ENCODE measurements at places on chromosomes 12 and 14.

DNA sequence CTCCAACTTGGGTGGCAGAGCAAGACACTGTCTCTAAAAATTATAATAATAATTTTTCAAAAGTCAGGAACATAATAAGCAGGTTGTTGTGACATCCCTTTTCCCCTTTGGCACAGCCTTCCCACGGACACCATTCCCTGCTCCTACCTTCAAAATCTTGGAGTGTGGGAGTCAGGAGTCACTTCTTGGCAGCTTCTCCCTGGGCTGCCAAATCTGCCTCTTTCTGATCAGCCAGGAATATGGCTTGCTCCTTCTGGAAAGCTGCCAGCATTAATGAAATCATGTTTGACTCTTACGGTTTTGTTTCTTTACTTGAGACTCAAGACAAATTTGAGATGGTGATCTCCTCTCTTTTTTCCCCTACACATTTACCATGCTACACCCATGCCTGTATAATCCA is 391.4 kb upstream of the SYT1 start:
- no peak for DNase-seq

- no peak for DNase-seq
Measured at GRCh38 chr14:71473843-71474242, 458.4 kb upstream of the RGS6 start.

GRCh38 chr12:56188131-56188777 is 1.0 kb downstream of the SMARCC2 start:
- no peak for DNase-seq

DNA sequence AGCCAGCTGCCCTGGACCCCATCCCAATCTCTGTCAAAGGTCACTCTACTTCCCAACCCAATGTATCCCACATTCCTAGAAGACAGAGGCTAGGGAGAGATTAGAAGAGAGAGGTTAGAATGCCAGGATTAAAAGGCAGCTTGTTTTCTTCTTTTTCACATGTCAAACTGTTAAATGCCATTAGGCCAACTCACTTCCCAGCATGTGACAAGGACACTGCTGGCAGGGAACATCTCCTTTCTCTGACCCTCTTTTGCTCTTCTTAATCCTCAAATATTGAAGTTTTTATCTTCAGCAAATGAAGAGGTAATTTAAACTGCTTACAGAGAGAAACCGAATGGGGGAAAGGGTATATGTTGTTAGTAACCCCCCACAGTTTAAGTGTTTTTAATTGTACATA is 89.1 kb downstream of the BBS10 start:
- DNase-seq: no peak

DNA sequence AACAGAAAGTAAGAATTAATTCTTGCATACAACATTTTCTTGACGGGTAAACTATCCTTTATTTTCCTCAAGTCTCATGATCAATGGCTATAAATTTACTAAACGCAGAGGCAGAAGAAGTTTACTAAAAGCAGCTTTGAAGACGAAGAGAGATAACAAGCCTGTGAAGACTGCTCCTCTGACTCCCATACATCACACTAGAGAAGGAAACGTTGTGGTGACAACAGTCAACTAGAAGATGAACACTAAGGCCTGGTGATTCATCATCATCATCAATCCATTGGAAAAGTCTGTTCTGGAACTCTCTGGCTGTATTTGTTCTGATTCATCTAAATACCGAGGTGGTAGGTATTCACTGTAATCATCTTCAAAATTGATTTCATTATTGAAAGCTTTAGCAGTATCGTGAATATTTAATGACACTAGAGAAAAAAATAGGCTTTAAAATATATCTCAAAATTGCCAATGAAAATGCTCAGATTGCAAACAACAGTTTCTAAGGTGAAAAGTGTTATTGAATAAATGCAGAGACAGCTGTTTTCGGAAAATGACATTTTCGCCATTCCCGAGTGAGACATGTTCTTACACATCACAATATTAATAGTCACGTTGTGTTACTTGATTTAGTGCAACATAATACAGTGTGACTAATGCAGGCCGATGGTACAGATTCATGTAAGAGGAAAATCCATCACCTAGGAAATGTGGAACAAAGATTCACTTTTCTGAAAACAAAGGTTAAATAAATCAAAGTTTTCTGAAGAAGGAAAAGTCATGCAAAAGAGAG is 260.5 kb downstream of the C12orf50 start:
- no peak for DNase-seq

DNA sequence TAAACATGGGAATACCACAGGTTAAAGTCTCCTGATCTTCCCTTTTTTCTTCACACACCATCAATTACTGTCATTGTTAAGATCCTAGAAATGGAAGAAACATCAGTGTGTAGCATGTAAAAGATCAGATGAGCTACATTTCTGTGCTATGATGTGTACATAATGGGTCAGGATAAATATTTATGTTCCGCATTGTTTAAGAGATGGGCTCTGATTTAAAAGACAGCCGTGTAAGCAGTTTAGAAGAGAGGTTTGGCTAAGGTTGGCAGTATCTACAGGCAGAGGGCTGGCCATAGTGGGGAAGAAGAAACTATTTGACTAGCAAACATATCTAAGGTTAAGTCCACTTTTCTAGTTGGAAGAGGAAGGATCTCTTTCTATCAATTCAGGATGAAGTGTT is 49.4 kb downstream of the LRRC9 start:
- DNase-seq: no peak

- no peak for DNase-seq
Measured at GRCh38 chr14:92670160-92670559, 78.3 kb downstream of the LGMN start.

- no peak for DNase-seq
Measured at GRCh38 chr12:104656383-104656782, 199.6 kb downstream of the CHST11 start.

DNA sequence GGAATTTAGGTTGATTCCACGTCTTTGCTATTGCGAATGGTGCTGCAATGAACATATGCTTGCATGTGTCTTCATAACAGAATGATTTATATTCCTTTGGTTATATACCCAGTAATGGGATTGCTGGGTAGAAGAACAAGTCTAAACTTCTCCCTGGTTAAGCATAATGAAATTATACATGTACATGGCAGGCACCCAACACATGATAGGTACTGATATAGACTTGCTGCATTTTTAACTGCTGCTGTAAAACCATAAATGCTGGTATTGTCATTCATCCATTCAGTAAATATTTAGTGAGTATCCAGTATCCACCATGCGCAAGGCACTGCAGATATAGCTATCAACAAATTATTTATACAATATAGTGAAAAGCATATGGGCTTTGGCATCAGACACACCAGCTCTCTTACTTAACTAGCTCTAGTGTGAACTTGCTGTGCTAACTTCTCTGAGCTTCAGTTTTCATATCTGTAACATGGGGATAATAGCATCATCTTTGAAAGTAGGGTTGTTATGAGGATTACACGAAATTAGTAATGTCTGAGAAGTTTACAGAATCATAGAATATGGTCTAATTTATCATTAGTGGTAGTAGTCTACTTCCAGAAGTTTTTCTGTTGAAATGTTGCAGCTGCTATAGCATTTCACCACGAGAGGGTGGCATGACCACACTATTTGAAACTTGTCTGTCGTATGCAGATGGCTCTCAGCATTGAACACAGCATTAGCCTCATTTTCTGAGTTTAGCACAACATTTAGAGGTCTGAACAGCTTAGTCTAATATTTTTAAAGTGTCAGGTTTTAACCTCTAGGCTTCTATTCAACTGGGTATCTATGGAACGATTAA is 32.0 kb upstream of the SEL1L start:
- DNase-seq: no peak

GRCh38 chr14:103064978-103065377 is 7.6 kb upstream of the CDC42BPB start:
- DNase-seq: no peak

GRCh38 chr14:93780813-93781400 is 7.4 kb downstream of the PRIMA1 start:
- no peak for DNase-seq

DNA sequence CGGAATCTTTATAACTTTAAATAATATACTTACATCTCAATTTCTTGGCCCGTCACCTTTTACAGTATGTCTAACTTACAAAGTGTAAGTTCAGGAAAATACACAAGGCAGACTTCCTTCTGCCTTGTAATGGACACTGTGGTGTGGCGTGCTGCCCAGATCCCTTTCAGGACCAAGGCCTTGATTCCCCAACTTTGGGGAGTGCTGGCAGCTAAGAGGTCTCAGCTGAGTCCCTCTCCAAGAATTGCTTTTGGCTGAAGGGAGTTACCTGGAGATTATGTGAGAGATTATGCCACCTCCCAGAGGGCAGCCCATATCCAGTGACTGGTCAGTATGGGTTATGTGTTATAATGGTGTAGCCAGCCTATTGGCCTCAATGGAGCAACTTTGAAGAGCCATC is 21.2 kb upstream of the BATF start:
- no peak for DNase-seq

DNA sequence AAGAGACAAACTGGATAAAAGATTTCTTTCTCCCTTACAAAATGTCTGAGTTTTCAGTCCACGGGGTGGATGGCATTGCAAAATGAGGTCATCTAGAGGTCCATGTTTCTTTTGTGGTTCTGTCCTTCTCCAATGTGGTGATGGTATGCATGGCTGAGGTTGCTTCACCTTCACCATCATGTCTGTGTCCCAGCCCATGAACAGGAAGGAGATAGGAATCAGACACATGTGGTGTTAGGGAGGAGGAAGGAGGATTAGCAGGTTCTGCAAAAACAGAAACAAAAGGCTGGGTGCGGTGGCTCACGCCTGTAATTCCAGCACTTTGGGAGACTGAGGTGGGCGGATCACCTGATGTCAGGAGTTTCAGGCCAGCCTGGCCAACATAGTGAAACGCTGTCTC is 11.0 kb upstream of the AEBP2 start:
- DNase-seq: no peak

GRCh38 chr12:958588-959123 is 9.2 kb upstream of the RAD52 start:
- no peak for DNase-seq

DNA sequence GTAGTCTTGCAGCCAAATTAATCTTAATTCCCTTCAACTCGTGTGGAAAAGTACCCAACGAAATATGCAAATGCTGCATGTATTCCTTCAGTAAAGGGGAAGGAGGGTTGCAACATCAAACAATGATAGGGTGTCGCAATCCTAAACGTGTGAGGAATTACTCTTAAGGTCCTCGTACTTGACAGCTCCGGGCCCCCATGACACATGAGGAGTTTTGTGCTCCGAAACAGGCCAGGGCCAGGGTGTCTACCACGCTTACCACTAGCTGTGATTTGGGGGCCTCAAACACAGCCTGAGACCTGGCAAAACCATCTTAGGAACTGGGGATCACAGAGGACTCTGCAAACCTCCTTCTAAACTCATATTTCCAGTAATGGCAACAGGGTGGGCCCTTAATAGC is 20.4 kb downstream of the FOS start:
- no peak for DNase-seq

DNA sequence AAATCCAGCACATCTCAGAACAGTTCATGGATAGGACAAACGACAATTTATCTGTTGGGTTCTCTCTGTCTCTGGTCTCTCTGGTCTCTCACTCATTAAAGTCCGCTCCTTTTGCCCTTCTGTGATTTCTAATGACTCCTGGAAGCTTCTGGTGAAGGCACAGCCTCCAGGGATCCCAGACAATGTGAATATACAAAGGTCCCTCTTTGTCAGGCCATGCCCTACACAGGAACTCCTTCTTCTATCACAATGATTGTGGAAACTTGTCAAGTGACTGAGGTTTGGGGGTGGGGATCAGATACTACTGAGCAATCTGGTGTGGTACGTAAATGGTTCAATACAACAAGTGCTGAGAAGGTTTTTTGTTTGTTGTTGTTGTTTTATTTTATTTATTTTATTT is 42.7 kb upstream of the CDK17 start:
- no peak for DNase-seq

- DNase-seq: no peak
Measured at GRCh38 chr12:65925626-65926025, 101.3 kb downstream of the HMGA2 start.

DNA sequence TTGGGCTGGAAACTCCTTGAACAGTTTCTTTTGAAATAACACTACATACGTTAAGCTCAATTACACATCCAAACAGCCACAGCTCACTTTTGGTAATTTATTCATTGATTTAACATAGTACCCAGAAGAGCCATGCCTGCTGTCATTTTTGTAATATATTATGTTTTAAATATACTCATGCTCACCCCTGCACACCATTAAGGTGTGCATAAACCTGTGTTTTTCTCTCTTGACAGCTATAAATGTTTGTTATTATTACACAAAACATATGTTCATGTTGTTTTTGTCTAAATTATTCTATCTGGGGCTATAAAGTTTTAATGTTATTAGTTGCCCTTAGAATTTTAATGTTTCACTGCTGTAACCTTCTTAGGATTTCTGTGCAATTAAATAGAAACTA is 296.1 kb downstream of the AKAP6 start:
- DNase-seq: no peak

DNA sequence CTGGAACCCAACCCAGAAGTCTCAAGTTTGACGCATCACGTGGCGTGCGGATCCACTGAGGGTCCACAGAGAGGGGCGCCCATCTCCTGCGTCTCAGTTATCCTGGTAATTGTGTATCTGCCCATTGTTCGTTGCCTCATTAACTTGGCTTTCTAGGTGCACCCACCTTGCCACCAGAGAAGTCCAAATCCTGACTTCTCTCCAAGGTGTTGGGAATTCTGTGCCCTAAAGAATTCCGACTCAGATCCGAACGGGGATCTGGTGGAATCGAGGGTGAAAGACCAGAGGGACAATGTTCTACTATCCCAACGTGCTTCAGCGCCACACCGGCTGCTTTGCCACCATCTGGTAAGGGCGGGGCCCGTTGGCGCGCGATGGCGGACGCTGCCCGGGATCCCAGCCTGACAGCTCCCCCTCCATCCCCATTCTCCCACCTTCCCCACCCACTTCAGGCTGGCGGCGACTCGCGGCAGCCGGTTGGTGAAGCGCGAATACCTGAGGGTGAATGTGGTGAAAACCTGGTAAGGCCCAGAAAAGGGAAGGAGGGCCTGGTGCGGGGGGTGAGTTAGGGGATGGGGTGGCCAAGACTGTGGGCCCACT is 481 bp downstream of the REC8 start:
- no peak for DNase-seq

- no peak for DNase-seq
Measured at GRCh38 chr12:124445121-124445718, 122.2 kb downstream of the NCOR2 start.

- no peak for DNase-seq
Measured at GRCh38 chr14:24863968-24864684, 185.8 kb downstream of the STXBP6 start.

All from activated B cell treated with CpG ODN at 0.5 μM for 24 hours (primary cell).